HCT116 (cell line): ENCODE measurements at places on chromosomes 12 and 14. TPM values are rescaled to one million over a fixed set of nuclear protein-coding genes. Genes with fewer than 3 reads are reported as not detected.

The RDH12 gene
- total RNA-seq = 0.27 TPM

- H3K4me1 ChIP-seq = no peaks in the 10 kb centered on the region
- H3K27me3 ChIP-seq = no peaks in the 10 kb centered on the region
- no peak for DNase-seq
These were observed 30.6 kb upstream of the VSX2 start for GRCh38 chr14:74208642-74209041.

DNA sequence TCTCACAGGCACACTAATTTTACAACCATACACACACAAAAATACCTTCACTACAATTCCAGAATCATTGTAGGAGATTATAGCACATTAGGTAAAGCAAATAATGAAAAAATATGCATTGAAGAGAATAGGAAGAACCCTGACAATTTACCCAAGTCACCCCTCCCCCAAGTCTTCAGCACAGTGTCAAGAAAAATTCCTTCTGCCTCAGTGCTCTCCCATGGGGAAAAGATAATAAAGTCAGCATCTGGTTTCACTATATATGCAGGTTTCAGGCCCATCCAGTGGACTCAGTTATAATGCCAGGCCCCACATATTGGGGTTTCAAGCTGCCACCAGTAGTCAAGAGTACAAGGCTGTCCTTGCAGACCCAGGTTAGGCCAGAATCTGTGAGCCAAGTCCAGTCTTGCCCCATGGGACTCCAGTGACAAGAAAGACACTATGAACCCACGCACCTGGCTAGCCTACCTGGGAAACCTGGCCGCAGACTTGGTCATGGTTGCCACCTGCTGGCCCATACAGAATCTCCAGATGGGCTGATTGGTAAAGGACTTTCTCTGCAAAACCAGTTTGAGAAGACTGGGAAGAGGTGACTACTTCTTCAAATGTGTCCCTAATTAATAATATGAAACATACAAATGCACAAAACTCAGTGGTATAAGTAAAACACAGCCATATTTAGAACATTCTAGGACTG lies 398.6 kb upstream of the FLRT2 start:
- no peak overlapping the region for H3K27ac ChIP-seq
- DNase-seq = no peak
- H3K4me3 ChIP-seq = no peak overlapping the region
- no peaks in the 10 kb centered on the region for H3K4me1 ChIP-seq

GRCh38 chr12:26119391-26119989 lies 5.3 kb downstream of the BHLHE41 start:
- no peak overlapping the region for H3K27ac ChIP-seq
- peaks cover 5% of the 10 kb centered on the region; the same call in 1 of the 2 replicates for H3K27me3 ChIP-seq
- H3K4me1 ChIP-seq = peaks cover 38% of the 10 kb centered on the region
- peak; percentile 51 for DNase-seq

DNA sequence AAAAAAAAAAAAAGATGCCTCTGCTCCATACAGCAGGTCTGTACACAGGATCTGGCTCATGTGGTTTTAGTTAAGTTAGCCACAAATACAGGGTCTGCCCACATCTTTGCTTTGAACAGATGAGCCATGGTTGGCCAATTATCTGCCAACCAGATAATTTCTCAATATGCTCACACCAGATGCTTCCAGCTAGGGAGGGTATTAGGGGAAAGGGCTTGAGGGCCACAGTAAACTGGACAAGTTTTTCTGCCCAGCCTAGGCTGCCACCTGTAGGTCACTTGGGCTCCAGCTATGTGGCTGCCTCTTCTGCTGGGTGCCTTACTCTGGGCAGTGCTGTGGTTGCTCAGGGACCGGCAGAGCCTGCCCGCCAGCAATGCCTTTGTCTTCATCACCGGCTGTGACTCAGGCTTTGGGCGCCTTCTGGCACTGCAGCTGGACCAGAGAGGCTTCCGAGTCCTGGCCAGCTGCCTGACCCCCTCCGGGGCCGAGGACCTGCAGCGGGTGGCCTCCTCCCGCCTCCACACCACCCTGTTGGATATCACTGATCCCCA lies 776 bp downstream of the RDH5 start:
- H3K4me3 ChIP-seq = no peak overlapping the region
- DNase-seq = peak; percentile 66
- peaks cover 7% of the 10 kb centered on the region for H3K36me3 ChIP-seq
- H3K4me1 ChIP-seq = peaks cover 29% of the 10 kb centered on the region

DNA sequence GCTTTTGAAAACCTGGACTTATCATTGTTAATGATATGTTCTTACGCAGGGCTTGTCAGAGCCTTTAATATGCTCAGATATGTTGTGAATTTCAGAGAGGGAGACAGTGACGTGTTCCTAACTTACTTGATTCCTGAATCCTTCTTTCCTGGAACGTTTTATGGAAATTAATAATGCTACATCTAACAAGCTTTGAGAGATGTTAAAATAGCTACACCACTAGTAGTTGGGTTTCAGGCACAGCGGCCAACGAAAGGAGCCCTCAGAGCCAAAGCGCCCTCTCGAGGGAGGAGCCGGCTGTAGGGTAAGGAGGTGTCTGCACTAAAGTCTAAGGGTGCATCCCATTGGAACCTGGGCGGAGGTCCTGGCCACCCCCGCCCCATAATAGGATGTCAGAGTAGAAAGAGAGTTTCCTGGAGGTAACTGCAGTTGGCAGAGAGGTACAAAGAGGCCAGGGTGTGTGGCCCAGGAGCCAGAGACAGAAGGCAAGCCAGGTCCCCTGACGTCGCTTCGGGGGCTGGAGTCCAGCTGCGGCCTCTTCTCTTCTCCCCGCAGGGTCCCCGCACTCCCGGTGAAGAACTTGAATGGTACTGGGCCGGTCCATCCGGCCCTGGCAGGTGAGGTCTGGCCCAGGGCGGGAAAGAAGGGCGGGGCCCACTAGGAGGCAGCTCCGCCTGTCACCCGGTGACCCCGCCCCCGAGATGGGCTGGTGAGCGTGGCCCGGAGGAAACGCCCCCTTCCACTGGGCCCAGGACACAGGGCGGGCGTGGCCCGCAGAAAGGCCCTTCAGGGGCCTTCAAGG lies 36.3 kb downstream of the DTX1 start:
- H3K27me3 ChIP-seq = no peaks in the 10 kb centered on the region; the same call in 1 of the 2 replicates
- H3K36me3 ChIP-seq = no peaks in the 10 kb centered on the region
- H3K27ac ChIP-seq = no peak overlapping the region
- 0 out of 2 replicates have a peak, but pooled peaks cover 2% of the 10 kb centered on the region for H3K4me1 ChIP-seq

- H3K27me3 ChIP-seq = no peaks in the 10 kb centered on the region
- DNase-seq = no peak
- H3K4me3 ChIP-seq = peak overlapping the region; percentile 87
- peaks cover 34% of the 10 kb centered on the region for H3K4me1 ChIP-seq
- H3K27ac ChIP-seq = peak overlapping the region; percentile 61
These were observed 536 bp downstream of the TM7SF3 start for GRCh38 chr12:27013611-27014084.
